NCI-H2029 treated with DMSO at 0.1 percent for 48 hours (cell line): ENCODE measurements at places on chromosomes 3 and 15.
A peak's percentile ranks its signal among the peaks of the same experiment; 100 is the strongest.

DNA sequence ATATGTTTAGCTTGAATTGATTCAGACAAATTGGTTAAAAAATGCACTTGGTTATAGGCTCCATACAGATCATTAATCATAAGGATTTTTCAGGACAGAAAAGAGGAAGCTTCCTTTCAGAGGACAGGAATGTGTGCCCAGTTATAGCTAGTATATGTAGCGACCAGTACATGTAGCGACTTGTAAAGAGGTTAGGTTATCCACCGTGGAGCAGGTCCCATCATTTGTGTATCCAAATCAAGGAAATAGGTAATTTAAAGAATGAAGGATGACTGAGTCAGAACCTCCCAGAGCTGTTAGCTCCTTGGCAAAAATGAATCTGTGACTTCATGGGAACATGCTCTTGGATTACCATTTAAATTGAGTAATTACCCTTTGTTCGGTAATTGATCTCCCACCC, 15.8 kb upstream of the P2RY12 start:
- no peak for DNase-seq

DNA sequence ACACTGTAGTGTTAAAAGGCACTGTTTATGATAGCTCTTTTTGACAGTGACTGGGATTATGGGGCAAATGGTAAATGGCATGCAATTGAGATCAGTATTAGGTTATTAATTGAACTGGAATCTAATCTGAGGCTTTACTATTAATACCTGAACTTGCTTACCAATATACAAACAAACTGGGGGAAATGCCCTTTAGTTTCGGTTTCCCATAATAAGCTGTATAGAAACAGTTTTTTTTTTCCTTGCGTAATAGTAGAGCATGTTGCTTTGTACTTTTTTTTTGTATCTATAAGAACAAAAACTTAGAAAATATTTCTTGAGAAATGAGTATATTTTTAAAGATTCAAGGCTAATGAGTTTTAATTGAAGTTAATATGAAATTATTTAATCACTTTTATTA, 95.0 kb downstream of the FNDC3B start:
- DNase-seq, result no peak

DNA sequence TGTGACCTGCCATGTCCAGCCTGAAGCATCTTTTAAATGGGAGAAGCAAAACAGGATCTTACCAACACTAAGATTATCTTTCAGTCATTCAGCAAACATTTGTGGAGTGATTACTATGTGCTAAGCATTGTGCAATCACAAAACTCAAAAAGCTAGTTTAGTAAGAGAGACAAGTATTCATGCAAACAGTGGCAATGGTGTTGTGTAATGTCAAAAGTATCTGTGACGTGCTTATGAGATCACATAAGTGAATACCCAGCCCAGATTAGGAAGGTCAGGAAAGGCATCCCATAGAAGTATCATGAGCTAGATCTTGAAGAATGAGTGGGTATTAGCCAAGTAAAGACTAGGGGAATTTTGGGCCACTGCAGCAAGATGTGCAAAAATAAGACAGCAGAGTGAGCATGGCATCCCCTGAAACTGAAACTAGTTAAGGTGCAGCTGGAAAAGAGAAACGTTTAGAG, 32.1 kb downstream of the SEC62 start:
- DNase-seq, result no peak

DNA sequence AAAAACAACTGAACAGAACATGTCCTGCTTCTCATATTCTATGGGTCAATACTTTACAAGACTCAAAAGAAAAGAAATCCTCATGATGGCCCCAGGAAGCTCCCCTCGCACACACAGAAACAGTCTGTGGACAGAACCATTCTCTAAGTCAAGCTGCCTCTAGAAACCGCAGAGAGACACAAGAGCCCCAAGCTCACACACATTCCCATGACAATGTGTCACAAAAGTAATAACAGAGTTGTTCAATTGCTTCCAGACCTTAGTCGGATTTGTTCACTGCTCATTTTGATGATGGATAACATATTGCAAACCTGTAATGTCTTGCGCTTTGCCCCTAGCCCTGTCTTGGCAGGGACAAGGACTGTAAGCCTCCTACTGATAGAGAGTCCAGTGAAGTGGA, 60.9 kb downstream of the UMPS start:
- DNase-seq, result no peak

GRCh38 chr3:14319654-14320182, 82.7 kb upstream of the SLC6A6 start:
- peak; percentile 77 for DNase-seq

DNA sequence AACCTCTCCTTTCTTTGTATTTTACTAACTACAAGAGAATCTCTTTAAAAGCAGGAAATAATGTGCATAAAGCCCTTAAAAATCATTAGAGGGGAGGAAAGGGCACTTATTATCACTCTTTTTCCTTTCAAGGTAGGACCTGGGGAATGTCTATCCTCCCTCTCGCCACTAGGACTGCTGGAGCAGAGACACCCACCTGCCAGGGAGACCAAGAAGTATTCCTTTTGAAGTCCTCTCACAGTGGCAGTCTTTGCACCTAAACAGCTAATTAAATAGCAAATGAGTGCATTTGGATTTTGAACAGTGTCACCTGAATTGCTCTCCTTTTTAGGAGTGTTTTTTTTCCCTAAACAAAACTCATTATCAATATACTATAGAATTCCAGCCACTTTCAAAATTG, 874.1 kb downstream of the ZPLD1 start:
- no peak for DNase-seq

DNA sequence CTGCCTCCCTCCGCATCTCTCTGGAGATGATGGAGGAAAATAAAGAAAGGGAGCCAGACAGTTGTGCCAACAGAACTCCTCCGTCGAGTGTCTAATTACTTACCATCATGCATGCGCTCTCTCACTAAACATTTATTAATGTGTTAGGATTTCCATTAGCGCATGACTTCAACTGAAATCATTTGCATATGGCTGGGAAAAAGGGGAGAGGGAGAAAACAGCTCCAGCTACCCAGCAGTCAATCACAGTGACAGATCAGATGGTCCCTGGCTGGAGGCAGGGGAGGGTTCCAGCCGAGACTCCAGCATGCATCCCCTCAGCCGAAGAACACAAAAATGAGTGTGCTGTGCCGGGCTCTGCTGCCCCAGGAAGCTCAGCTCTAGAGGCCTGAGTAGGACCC, 6.8 kb upstream of the RHO start:
- DNase-seq, result no peak

GRCh38 chr3:185658943-185659342, 72.8 kb downstream of the SENP2 start:
- no peak for DNase-seq

- no peak for DNase-seq
Observed at GRCh38 chr3:81245043-81245442, 516.4 kb downstream of the GBE1 start.

GRCh38 chr3:13022348-13023234, 50.6 kb downstream of the IQSEC1 start:
- DNase-seq, result no peak

DNA sequence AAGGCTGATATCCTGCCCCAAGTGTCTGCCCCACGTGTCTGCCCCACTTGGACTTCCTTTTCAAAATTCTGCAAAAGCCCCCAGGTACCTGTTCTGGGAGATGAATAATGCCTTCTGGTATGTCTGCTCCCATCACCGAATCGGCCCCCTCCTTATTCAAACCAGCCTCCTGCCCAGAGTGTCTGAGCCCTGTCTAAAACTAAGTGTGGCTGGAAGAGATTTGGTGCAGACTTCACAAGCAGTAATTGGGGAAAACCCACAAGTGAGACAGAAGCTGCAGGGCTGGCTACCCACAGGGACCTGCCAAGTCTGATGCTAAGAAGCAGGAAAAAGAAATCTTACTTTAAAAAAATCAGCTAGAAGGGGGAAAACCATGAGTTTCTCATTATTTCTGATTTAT, 85.1 kb downstream of the DUT start:
- DNase-seq, result no peak

- DNase-seq, result no peak
Observed at GRCh38 chr3:134145183-134145582, 105.5 kb downstream of the RYK start.

GRCh38 chr15:85745525-85746150, 49.1 kb downstream of the KLHL25 start:
- no peak for DNase-seq

DNA sequence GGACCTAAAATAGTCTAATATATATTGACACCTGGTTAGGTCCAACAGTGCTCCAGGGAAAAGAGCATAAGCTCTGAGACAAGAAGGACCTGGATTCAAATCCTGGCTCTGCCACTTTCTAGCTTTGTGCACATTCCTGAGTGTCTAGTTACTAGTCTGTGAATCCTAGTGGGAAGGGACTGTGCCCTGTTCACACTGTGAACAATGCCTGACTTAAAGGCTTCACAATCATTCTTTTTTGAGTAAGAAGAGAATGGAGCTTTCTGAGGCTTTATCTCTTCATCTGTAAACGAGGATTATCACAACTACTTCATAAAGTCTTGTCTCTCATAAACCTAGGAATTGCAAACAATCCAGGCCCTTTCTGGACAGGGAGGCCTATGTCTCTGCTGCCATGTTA, 235.9 kb downstream of the SOX2 start:
- no peak for DNase-seq

DNA sequence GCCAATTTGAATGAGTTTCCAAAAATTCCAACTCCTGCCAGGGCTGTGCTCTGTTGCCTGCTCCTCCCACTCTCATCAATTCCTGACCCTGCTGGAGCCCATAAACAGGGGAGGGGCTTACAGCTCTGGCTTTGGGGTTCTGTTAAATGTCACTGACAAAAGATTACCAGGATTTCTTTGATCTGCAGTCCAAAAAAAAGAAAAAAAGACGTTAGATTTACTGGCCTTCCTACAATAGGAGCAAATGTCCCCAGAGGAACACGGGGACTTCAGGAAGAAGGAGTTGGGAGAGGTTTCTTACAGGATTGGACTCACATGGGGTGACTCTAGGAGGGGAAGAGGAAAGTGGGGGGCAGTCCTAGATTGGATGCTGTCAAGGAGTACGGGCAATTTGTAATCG, 84.3 kb upstream of the RNF7 start:
- no peak for DNase-seq

- DNase-seq, result no peak
Observed at GRCh38 chr3:134029734-134030378, at the start of gene SLCO2A1. Gene SLCO2A1 (minus strand): TSS chr3:134029925. CDS start chr3:134029802, 123 bp downstream.

GRCh38 chr15:63089260-63090043, 32.2 kb upstream of the LACTB start:
- DNase-seq, result peak; percentile 5

- no peak for DNase-seq
Observed at GRCh38 chr15:88389120-88389519, 78.1 kb downstream of the MRPL46 start.

GRCh38 chr3:63726656-63727055, 74.2 kb downstream of the SNTN start:
- no peak for DNase-seq

- DNase-seq, result no peak
Observed at GRCh38 chr3:170355738-170356595, 1.5 kb upstream of the SKIL start.

DNA sequence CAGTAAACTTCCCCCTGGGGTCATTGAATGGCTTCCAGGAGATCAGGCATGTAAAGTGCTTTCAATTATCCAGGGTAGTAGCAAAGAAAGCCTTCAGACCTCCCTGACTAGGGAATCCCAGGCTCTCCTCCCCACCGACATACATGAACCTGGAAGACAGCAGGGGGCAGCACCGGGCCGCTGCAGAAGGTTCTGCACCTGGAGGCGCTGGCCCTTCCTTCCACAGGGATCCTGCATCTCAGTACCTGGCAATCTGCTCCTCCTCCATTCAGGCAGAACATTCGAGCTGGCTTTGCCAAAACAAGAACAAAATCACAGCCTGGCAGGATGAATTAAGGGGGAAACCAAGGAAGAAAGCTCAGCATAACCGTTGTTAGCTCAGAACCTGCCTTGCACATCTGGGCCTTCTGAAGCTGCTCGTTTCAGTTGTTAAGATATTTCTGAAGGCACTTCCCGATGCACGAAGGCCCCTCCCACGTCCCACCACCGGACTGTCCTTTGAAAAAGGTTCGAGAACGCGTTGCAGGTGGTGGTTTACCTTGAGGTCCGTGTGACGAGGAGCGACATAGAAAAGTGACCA, 237.7 kb downstream of the SLCO3A1 start:
- DNase-seq, result no peak

DNA sequence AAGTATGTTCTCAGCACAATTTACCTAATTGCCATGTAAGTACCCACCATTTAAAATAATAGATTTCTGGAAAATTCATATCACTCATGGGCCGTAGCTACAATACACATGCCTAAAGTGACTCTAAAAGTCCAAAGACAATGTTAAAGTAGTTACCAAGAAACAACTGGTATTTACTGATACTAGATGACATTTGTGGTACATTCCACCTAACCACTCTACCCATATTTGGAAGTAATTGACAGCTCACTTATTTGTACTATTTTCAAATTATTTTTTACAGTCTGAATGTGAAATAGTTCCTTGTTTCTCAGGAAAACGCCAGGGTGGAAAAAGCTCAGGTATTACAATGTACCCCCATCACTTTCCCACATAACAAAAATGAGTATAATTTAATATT, 573.0 kb downstream of the MECOM start:
- DNase-seq, result no peak

- peak; percentile 79 for DNase-seq
Observed at GRCh38 chr3:141360888-141361598, 7.3 kb upstream of the ZBTB38 start.

DNA sequence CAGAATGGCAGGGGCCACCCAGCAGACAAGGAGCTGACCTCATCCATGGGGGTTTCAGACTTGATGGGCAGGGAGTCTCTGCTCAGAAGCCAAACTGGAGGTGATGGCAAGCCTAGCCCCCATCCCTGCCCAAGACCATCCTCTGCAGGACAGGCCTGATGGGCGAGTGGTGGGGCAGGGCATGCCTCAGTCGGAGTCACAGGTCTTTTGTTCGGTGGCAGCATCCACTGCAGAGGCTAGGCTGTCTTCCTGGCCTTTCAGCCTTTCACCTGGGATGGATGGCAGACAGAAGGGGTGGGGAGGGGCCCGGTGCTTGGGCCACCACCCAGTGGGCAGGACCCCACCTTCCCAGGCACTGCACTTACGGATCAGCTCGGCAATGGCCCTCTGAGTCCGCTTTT, 44.4 kb downstream of the PTH1R start:
- DNase-seq, result no peak

DNA sequence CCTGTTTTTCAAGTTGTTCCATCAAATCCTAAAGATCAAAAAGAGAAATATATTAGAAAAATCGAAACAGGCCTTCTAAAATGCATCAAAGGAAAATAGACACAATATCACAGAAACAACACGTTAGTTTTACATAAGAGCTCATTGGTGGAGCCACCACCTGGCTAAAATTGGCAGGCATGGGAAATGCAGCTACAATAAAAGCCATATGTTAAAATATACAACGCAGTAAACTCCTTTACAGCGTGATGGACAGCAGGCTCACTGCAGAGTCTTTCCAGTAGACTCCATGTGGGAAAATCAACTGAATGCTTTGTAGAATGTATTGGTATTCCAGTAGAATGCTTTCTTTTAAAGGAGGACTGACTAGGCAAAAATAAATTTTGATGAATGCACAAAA, 40.9 kb upstream of the MYO5C start:
- no peak for DNase-seq

DNA sequence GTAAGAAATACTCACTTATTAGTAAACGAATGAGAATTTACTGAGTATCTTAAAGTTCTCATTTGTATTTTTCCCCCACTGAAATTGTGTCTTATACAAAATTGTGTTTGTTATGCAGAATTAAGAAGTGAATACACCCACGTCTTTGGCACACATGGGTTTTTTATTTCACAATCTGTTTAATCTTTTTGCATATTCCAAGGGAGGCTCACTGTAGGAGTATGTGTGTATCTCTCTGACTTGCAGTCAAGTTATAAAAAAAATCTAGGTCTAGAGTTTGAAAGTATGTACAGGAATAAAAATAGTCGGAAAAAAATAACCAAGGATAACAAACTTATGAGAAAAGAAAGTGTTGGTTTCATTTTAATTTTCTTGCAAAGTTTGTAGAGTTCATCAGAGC, 255.2 kb downstream of the PDCD6IP start:
- DNase-seq, result no peak
